Epithelial cell of prostate (primary cell): ENCODE measurements at places on chromosomes 2 and 18.
A peak's percentile ranks its signal among the peaks of the same experiment; 100 is the strongest.

GRCh38 chr2:69933254-69933828, 18.4 kb downstream of the MXD1 start:
- no peak for DNase-seq

DNA sequence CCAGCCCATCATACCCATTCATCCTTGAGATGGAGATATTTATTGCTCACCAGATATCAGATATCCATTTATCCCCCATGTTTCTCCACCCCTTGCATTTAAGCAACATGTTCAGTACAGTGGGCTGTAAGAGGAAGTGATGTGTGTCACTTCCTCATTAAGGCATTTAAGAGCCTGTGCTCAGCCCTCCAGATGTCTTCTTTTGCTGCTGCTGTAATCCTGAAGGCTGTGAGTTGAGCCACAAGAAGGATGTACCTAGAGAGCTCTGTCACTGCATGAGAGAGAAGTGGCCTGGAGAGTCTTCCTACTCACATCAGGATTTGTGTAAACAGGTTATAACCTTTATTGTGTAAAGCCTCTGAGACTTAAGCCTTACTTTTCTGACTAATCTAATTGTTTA, 151.8 kb upstream of the UNC80 start:
- no peak for DNase-seq

DNA sequence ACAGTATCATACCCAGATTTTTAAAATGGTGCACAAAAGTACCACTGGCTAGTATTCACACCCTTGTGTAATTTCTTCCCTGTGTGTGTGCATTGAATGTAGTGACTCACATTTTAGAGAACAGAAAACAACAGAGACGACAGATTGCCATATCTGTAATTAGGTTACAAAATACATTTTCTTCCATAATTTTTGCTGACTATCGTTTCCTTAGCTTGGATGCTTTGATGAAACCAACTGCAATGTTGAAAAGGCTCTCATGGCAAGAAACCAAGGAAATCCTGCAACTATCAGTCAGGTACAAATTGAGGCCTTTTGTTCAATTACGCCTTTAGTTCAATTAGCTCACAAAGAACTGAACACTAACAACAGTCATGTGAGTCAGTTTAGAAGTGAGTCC, 484.4 kb downstream of the ZNF804A start:
- no peak for DNase-seq

- peak; percentile 85 for DNase-seq
These were observed 20.6 kb downstream of the CEP192 start for GRCh38 chr18:13011719-13012118.

DNA sequence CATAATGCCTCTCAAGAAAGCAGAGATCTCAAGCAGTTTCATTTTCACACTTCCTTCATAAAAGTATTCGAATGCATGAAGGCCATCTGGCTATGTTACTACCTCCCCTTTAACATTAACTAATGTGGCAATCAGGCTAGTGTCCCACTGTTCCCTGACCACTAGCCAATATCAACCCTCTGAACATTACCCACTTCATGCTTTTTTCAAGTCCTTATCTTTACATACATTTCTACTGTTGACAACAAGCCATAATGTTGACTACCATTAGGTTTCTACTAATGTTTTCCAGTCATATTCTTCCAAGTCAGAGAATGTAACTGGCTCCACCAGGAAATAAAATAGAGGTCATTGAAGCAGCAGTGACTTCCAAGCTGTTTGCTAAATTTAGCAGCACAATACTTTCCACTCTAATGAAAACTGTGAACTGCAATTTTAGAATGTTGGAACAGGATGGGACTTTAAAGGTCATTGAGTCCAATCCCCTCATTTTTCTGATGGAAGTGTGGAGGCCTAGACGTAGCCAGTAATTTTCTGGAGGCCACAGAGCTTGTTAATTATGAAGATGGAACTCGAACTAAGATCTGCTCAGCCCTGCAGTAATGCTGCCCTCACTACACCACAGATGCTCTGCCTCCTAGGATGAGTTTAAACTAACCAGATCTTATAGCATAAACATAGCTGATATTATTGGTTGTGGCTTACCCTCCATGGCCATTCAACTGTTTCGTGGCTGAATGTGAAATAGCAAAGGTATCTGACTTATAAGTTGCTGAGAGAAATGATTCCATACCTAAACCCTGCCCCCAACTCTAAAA, 630 bp upstream of the PPP1R1C start:
- DNase-seq, result no peak

DNA sequence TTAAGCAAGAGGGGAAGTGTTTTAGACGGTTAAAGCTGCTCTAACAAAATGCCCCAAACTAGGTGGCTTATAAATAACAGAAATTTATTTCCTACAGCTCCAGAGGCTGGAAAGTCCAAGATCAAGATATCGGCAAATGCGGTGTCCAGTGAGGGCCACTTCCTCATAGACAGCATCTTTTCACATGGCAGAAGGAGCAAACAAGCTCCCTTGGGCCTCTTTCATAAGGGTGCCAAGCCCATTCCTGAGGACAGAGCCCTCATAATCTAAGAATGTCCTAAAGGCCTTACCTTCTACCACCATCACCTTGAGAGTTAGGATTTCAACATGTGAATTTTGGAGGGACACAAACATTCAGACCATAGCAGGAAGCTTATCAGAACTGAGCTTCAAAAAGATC, 57.3 kb upstream of the PPP1CB start:
- no peak for DNase-seq

DNA sequence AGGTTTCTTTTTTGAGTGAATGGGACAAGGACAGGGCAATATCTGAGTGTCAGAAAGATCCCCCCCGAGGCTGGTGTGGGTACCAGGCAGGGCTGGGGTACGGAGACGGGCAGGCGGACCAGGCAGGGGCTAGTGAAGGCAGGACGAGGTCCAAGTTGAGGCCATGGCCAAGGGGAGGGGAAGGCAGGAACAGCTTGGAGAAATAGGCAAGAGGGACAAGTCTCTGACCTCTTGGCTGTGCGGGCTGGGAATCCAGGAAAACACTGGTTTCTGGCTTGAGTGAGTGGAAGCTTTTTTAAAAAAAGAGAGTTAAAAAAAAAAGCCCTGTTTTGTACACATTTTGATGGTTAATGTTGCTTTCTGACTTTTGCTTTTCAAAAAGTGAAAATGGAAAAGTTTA, 30.3 kb downstream of the ASAP2 start:
- DNase-seq, result no peak

- DNase-seq, result peak; percentile 3
These were observed 469.9 kb upstream of the NRP2 start for GRCh38 chr2:205212357-205212756.

GRCh38 chr18:58321986-58322385, 278.0 kb downstream of the NEDD4L start:
- DNase-seq, result peak; percentile 68
